NT2/D1 (cell line): ENCODE measurements at places on chromosomes 1 and 21.

GRCh38 chr1:43835082-43836021, 98.2 kb upstream of the ARTN start:
- DNase-seq, result peak; percentile 81

DNA sequence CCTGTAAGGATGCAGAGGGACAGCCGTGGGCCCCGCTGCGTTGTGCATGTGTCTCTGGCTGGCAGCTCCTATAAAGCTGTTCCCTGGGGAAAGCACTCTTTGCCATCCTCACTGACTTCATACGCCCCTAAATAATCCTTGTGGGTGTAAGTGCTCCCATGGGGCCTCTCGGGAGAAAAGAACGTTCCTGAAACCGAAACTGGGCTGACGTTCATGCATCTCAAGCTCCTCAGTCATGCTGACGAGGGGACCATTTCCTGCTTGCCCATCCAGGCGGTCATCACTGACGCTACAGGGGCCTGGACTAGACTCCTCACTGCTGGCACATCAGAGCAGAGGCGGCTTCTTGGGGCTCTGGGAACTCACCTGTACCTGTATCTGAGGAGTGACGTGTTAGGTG, 73.1 kb upstream of the USP24 start:
- no peak for DNase-seq

DNA sequence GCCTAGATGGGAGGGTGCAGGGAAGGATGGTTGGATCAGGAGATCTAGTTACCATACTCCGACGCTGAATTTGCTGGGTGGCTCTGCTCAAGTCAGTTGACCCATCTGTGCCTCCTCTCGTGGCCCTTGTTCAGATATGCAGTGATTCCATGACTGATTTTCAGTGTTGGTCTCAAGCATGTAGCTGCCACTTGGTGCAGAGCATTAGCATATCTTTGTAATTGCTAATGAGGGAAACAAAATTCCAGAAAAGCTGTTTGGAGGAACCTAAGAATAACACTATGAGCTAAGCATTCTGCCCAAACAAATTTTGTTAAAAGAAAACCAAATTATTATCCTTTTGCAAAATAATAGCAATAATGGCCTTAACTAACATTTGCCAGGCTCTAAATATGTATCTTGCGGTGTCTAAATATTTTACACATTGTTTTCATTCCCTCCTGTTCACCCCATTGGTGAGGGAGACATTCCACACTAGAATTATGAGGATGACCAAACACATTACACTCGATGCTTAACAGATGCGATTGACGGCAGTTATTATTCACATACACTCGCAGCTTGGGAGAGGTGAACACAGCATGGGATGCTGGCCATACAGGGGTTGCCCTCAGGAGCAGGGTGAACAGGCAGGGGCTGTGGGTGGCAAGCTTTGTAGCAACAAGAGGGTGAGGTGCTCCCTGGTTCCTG, 69.1 kb downstream of the KCNJ15 start:
- no peak for DNase-seq

DNA sequence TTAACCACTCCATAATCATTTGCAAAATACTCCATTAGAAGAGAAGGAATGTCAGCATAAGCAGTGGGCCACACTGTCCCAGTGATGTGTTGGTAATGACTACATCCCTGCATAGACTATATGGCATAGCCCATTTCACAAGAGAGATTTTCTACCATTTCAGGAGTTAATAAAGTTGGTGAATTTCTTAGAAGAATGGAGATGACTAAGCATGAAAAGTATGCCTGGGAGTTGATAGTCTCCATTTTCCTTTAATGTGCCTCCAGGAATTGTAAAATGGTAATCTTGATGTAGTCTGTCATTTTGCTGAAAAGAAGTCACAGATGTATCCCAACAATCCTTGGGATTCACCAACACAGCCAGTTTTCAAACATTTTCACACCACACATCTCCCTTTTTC, 608.8 kb upstream of the CHRM3 start:
- DNase-seq, result no peak

- no peak for DNase-seq
Measured at GRCh38 chr1:21244986-21245687, 45.1 kb downstream of the ECE1 start.

- DNase-seq, result no peak
Measured at GRCh38 chr1:110544753-110545152, 25.8 kb upstream of the KCNA10 start.

- no peak for DNase-seq
Measured at GRCh38 chr1:174052621-174053020, 30.5 kb upstream of the RC3H1 start.

DNA sequence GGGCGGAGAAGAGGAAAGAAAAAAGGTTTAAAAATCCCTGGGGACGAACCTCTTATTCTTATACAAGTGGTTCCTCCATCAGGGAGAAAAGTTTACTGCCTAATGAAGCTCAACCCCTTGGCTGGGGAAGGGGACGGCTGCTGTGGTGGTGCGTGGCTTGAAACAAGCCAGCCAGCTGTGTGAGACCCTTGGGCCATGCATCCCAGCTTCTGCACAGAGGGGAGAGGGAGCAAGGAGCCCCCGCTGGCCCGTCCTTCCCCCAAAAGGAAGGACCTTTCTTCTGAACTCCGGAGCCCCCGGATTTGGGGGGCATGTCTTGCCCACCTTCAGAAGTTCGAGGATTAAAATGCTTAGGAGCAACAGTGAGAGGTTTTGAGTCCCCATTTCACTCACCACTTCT, 67.3 kb downstream of the STUM start:
- DNase-seq, result no peak

DNA sequence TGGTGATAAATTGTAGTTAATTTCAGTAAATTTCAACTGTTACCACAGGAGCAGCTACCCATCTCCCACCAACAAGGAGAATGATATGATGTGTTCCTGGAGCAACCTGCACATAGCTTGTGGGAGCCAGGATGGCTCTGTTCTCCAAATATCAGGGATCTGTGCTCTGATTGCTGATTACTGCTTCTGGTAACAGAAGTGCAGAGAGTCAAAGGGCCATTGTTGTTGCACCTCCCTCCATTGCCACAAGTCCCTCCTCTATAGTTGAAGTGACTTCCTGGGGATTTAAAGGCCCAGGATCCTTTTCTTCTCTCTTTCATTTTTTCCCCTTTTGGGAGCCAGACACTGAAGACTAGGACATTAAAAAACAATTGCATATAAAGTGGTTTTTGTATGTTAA, 51.6 kb upstream of the HPDL start:
- no peak for DNase-seq

- peak; percentile 40 for DNase-seq
Measured at GRCh38 chr1:149995927-149996326, 14.6 kb downstream of the OTUD7B start.

- no peak for DNase-seq
Measured at GRCh38 chr21:42349420-42350317, 1.1 kb downstream of the TFF2 start.

GRCh38 chr1:93758842-93759515, 77.3 kb upstream of the BCAR3 start:
- DNase-seq, result no peak

GRCh38 chr1:76861149-76861548, 6.1 kb upstream of the ST6GALNAC5 start:
- no peak for DNase-seq

- DNase-seq, result no peak
Measured at GRCh38 chr1:192439373-192440025, 122.7 kb downstream of the RGS21 start.

GRCh38 chr1:179091691-179092165, 9.9 kb downstream of the TOR3A start:
- no peak for DNase-seq

DNA sequence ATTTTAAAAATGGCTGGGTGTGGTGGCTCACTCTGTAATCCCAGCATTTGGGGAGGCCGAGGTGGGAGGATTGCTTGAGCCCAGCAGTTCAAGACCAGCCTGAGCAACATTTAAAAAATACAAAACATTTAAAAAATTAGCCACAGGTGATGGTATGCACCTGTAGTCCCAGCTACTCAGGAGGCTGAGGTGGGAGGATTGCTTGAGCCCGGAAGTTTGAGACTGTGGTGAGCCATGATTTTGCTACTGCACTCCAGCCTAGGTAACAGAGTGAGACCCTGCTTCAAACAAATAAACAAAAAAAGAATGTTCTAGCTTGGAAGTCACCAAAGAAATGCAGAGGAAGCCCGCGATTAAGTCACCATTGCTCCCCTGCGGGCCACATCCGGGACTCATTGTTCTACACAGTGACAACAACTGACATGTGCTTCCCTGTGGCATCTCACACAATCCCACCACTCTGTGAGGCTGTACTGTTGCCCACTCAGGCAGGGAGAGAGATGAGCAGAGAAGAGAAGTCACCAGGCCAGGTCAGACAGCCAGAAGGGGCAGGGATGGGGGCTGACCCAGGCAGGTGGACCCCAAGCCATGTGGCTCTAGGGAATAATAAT, 18.4 kb upstream of the SPATC1L start:
- DNase-seq, result peak; percentile 87

DNA sequence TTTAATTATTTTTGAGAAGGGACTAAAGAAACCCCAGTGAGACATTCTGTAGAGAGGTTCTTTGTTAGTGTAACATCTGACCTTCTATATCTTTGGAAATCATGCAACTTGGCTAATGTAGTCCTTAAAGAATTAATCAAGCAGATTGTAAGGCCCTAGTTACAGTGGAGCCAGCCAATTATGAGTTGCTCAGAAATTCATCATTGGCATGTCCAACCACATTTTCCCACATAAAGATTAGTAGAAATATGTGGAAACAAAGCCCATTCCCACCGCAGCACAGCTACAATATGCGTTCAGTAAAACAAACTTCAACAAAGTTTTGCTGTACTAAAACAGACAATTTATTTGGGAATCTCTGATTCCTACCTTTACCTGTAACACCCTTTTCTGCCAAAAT, 27.8 kb downstream of the WNT2B start:
- DNase-seq, result no peak

- no peak for DNase-seq
Measured at GRCh38 chr1:234345237-234345636, 28.0 kb upstream of the COA6 start.

GRCh38 chr21:17679002-17679600, 66.4 kb upstream of the BTG3 start:
- peak; percentile 52 for DNase-seq

GRCh38 chr1:85462931-85463649, 1.9 kb downstream of the DDAH1 start:
- DNase-seq, result no peak

GRCh38 chr1:47692196-47692595, 254.4 kb downstream of the FOXD2 start:
- no peak for DNase-seq

GRCh38 chr1:6599141-6599975, 3.3 kb downstream of the KLHL21 start:
- no peak for DNase-seq

- DNase-seq, result no peak
Measured at GRCh38 chr1:60170709-60171108, 97.1 kb upstream of the C1orf87 start.

GRCh38 chr1:72037745-72038343, 244.5 kb downstream of the NEGR1 start:
- DNase-seq, result peak; percentile 63

DNA sequence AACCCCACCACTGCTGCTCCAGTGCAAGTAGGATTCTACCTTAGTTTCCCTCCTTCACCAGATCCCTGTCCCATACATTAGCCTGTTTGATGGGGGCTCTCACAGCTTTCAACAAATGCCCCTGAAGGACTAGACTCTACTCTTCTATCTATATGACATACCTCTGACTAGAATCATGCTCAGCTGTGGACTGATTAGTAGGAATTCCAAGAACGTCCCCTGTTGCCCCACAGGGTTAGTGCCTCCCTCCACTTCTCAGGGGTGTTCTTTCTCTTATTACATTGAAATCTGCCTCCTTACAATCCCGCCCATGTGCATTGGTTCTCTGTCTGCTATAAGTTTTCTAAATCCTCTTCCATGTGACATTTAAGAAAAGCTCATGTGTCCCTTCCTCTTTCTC, 375.9 kb upstream of the DUSP10 start:
- no peak for DNase-seq

GRCh38 chr1:160924791-160925651, 29.6 kb downstream of the ITLN2 start:
- DNase-seq, result no peak

DNA sequence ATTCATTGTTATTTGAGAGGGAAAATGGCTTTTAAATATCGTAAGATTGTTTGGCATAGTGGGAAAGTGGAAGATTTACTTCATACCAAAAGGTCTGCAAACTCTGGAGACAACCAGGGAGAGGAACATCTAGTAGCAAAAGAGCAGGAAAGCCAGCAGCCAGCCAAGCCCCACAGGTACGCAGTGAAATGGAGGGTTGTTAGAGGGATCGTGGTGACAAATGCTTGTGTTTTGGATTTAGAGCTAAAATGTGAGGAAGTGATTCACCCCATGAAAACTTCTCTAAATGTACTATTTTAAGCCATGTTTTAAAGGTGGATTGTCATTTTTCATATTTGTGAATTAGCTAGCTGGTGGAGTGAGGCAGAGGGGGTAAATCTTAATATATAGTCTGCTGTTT, 69.3 kb downstream of the RPS6KC1 start:
- no peak for DNase-seq

- DNase-seq, result no peak
Measured at GRCh38 chr1:246988316-246988715, 19.5 kb downstream of the ZNF695 start.

DNA sequence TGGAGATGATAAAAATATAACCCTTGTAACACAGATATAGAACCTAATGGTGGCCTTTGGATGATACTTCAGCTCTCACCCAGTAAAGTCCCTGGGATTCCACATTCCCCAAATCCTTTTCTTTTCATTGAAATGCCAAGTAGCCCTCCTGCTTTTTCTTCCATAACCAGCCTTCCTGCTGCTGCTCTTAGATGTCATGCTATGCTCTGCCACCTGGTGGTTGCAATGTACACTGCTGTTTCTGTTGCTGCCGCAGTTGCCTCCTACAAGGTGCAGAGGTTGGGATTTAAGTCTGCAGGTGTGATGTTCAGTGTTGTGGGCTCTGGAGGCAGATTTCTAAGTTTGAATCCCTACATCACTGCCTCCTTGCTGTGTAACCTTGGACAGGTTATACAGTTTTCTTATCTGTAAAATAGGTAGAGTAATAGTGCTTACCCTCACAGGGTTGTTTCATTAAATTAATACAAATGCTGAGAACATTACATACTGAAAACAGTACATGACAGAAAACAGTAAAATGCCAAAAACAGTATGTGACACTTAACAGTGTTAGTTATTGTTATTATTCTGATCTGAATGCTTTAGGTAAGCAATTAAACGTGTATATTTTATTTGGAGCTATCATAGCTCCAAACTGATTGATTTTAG, 64.3 kb downstream of the CAMSAP2 start:
- peak; percentile 97 for DNase-seq
